ENCODE measurements at places on chromosomes 13 and 19. TPM values are rescaled to one million over a fixed set of nuclear protein-coding genes. Genes with fewer than 3 reads are reported as not detected.

Gene HIF3A
- total RNA-seq: 79.3 TPM

Gene OVOL3
- not detected for total RNA-seq

Gene CNFN
- total RNA-seq: not detected

Gene GAMT
- 101 TPM for total RNA-seq

Gene ZNF579
- 1.6 TPM for total RNA-seq

Gene FAM124A
- 0.52 TPM for total RNA-seq

Gene KLK2
- not detected for total RNA-seq

Gene GPI
- 80.4 TPM for total RNA-seq

Gene SMIM17
- total RNA-seq: 0.52 TPM

Gene CBY2
- not detected for total RNA-seq

Gene RNF225
- total RNA-seq: not detected

Gene IFNL1
- not detected for total RNA-seq

Gene TEX26
- total RNA-seq: not detected

Gene C3
- 71.5 TPM for total RNA-seq

Gene GPR183
- total RNA-seq: 4.7 TPM

Gene NAPSA
- total RNA-seq: not detected

Gene ERICH6B
- total RNA-seq: not detected

Gene RGS9BP
- total RNA-seq: 0.52 TPM

Gene AP1M2
- 3.1 TPM for total RNA-seq

Gene KLK4
- not detected for total RNA-seq

Gene CCDC70
- total RNA-seq: not detected

Gene FFAR1
- not detected for total RNA-seq

Gene SRRM5
- total RNA-seq: not detected

Gene ZNF560
- 0.52 TPM for total RNA-seq

Gene GPR4
- 0.52 TPM for total RNA-seq

Gene LAIR1
- 8.4 TPM for total RNA-seq

Gene NKG7
- not detected for total RNA-seq

Gene KIR3DL2
- total RNA-seq: not detected

Gene HOMER3
- 54.8 TPM for total RNA-seq

Gene CLEC17A
- 0.52 TPM for total RNA-seq

Gene APOC4
- total RNA-seq: not detected

Gene NLRP7
- total RNA-seq: not detected

Gene CD33
- 0.52 TPM for total RNA-seq

Gene ZNF665
- total RNA-seq: 2.1 TPM

Gene ZNF101
- total RNA-seq: 4.7 TPM

Gene FGF9
- total RNA-seq: 3.7 TPM

Gene FAM216B
- total RNA-seq: not detected

Gene MAG
- 1.6 TPM for total RNA-seq

Gene INTS6
- total RNA-seq: 20.4 TPM

Gene MIDN
- total RNA-seq: 5.2 TPM

Gene ZMYM5
- total RNA-seq: 15.1 TPM

Gene SLC25A41
- total RNA-seq: 0.52 TPM

Gene CEACAM1
- total RNA-seq: 0.52 TPM

Gene TGDS
- total RNA-seq: 12.0 TPM

Gene CALR3
- under 0.01 TPM for total RNA-seq

Gene DNAJC15
- 7.3 TPM for total RNA-seq

Gene CRB3
- not detected for total RNA-seq

Gene ACER1
- 0.52 TPM for total RNA-seq

Gene PRODH2
- not detected for total RNA-seq

Gene MAN2B1
- total RNA-seq: 31.3 TPM

Gene TLE6
- total RNA-seq: not detected

Gene LMTK3
- total RNA-seq: not detected

Gene POSTN
- 1,449 TPM for total RNA-seq

Gene SHISA2
- 149 TPM for total RNA-seq

Measured in skeletal muscle tissue (tissue), 5 donors.